ENCODE measurements at places on chromosomes 3 and 15.

DNA sequence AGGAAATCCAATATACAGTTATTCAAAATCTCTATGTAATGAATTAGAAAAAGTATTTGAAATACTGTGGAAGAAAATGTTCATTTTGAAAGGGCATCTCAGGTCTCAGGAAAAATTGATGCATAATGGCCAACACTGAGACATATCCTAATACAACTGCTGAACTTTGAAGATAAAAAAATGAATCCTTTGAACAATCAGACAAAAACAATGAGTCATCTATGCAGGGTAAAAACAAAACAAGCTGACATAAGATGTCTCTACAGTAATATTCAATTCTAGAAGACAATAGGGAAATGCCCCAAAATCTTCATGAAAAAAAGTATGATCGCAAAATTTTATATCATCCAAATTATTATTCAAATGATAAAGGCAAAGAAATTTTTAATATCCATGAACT lies 34.0 kb upstream of the ZNF280D start:
- DNase-seq = no peak

DNA sequence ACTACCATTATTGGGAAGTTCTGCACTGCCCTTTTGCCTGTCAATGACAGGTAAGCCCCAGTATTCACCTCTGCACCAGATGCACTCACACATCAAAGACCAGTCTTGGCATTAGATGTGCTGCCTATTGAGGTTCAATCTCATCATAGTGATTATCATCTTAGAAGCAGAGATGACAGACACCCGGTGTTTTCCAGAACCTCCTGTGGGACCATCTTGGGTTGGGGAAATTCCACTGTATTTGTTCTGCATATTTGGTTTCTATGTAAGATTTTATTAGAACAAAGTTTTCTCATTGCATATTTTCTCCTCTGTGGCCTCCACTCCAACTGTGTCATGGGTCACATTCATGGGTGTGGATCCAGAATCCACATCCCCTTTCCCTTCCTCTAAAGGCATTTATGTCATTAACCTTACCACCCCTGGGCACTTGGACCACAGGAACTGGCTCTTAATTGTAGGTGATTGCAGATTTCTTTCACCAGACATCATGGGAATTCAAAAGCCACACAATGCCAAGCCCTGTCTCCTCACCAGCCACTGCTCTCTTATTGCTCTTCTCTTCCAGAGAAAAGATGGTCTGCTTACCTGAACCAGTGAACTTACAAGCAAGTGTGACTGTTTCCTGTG lies 31.2 kb downstream of the PLA1A start:
- no peak for DNase-seq

DNA sequence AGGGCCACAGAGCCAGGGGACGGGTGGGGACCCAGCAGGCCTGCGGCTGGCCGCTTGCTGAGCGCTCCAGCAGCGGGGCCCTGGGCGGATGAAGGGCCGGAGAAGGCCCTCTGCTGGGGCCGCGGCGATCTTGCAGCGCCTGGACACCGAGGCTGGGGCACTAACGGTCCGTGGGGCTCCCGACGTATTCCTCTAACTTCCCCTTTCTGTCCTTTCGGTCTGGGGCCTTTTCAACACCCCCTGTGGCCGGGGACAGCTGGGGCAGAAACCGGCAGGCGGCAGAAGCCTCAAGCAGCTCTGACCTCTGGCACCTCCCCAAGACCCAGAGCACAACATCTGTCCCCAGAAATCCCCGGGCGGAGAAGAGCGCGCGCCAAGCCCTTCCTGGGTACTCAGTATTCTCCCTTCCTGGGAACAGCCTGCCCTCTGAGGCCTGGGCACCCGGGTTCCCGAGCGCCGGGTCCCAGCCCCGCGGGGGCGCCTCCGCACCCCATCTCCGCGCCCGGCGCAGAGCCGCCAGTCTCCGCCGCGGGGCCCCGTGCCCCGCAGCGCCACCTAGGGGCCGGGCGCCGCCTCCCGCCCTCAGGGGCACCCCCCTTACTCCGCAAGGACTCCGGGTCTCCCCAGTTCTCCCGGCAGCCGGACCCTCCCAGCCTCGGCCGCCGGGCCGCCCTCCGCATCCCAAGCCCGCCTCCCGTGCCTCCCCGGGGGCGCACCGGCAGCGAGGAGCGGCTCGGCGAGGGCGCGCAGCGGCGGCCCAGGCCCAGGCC lies 582 bp upstream of the SLCO3A1 start:
- DNase-seq = peak; percentile 77

GRCh38 chr3:69915726-69916125 lies 83.8 kb upstream of the SAMMSON start:
- no peak for DNase-seq

- DNase-seq = peak; percentile 71
These were observed 151.3 kb downstream of the XXYLT1 start for GRCh38 chr3:195119461-195120266.

- DNase-seq = no peak
These were observed 125.4 kb upstream of the MME start for GRCh38 chr3:154954757-154955156.

DNA sequence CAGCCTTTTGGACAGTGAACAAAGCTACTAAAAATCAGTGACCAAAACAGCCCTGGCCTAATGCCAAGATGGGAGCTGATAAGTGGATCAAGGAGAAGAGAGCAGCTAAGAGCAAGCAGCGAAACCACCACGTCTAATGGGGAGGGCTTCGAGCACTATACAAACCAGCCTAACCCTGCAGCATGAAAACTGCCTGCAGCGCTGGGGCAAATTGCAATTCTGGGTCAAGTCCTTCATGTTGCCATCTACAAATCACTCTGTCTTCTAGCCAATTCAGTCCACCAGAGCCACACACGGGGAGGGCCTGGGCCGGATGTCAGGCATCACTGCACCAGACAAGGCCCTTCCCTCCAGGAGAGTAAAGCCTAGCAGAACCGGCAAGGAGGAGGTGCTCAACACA lies 30.5 kb upstream of the SPATA12 start:
- no peak for DNase-seq

DNA sequence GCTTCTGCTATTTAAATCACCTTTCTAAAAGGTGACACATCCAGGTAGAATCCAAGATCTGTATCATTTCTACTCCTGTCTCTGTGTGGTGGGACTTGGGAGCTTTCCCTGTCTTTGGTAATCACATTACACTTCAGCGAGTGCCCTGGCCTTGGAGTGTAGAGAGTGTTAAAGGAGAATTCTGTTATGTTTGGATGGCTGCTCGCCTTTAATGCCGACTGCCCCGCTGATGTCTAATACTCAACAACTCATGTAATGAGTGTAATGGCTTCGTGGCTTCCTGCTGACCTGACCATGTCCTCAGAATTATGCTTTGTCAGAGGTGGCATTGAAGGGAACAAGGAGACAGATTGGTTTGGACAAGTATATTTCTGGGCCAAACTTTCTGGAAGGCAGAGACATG lies 66.3 kb upstream of the LRTM1 start:
- DNase-seq = no peak

DNA sequence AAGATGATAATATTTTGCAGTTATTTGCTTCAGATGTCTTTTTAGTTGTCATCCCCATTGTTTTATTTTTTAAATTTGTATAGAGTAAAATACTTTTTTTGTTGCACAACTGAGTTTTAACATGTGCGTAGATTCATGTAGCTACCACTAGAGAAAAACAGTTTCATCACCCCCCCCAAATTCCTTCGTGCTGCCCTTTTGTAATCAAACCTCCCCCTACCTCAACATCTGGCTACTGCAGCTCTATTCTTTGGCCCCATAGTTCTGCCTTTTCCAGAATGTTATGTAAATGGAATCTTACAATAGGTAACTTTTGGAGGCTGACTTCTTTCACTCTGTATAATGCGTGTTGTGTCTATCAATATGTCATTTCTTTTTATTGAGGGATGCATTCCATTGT lies 232.0 kb upstream of the RASGRP1 start:
- DNase-seq = no peak

GRCh38 chr3:178880274-178880673 lies 191.3 kb downstream of the ZMAT3 start:
- DNase-seq = no peak

- peak; percentile 13 for DNase-seq
These were observed 40.1 kb upstream of the MTMR10 start for GRCh38 chr15:31031471-31032067.

GRCh38 chr3:146156095-146156494 lies 4.9 kb downstream of the PLOD2 start:
- no peak for DNase-seq

GRCh38 chr15:51680321-51680720 lies 982 bp upstream of the SCG3 start:
- DNase-seq = no peak

- no peak for DNase-seq
These were observed 82.8 kb downstream of the BCHE start for GRCh38 chr3:165754219-165755007.

- no peak for DNase-seq
These were observed 106.8 kb upstream of the IL12A start for GRCh38 chr3:159881828-159882309.

All from muscle of back (tissue), 13 donors.